ENCODE measurements at places on chromosomes 1 and 21.
A peak's percentile ranks its signal among the peaks of the same experiment; 100 is the strongest.

DNA sequence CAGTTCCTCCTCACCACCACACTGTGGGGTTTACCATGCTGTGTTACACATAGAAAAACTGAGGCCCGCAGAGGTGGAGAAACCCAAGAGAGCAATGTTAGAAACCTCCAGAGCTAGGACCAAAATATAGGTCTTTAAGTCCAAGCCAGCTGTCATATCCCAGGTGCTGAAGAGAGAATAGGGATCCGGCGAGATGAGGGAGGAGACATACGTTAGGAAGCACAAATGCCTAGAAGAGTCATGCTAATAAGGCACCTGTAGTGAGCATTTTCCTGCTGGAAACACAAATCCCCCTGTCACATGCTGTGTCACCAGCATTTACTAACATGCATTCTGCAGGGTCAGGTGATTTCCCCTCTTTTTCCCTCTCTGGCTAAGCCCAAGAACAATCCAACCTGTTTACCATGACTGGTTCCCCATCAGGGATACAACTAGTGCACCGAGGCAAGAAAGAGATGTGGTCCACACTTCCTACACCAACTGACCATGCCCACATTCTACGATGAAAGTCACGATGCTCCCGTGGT is 168.6 kb upstream of the CAMK1G start:
- DNase-seq = no peak

- DNase-seq = no peak
Measured at GRCh38 chr21:44658913-44659595, 1.3 kb downstream of the KRTAP12-3 start.

GRCh38 chr21:46009951-46010705 is 28.6 kb downstream of the COL6A1 start:
- no peak for DNase-seq

DNA sequence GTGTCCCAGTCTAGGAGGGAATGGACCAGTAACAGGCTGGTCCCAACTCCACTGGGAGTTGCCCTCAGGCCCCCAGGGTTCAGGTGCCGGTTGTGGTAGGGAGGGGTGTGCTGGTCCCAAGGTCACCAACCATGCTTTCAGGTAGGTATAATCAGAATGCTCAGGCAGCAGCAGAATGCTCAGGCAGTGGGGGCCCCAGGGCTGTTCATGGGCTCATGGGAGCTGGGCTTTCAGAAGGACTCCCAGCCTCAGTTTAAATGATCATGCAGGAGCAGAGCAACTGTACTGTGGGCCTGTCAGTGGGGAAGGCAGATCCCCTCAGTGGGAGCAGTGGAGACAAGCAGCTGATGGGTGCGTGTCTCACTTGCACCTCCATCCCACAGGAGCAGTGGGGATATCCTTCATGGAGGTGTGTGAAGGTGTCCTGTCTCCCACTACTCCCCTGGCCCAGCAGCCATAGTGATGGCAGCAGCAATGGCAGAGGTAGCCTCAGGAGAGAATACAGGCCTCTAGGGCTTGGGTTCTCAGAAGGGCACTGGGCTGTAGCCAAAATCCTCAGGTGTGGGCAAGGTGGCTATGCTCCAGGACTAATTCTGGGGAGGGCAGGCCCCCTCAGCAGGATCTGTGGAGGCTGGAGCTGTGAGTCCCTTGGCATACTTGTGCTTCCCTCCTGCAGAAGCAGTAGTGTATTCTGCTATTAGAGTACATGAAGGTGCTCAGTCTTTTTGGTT is 917.3 kb upstream of the B3GALT2 start:
- DNase-seq = no peak

GRCh38 chr1:215228193-215228592 is 145.7 kb downstream of the KCNK2 start:
- no peak for DNase-seq

GRCh38 chr1:214404571-214405213 is 123.7 kb downstream of the SMYD2 start:
- no peak for DNase-seq

DNA sequence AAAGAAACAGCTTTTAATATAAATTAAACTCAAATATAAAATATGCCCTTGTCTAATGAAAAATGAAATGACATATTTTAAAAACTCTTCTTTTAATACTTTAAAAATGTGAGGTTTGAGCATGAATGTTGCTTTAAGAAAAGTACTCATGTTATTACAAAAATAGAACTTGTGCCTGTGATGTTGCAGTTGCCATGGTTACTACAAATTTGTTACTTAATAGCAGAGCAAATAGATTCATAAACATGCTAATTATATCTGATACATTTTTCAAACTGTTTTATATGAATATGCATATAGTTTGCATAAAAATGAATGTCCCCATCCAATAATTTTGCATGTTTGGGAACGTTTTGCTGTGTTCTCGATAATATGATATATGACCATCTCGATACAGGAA is 152.3 kb upstream of the DPYD start:
- no peak for DNase-seq

- no peak for DNase-seq
Measured at GRCh38 chr1:118118469-118118868, 66.6 kb downstream of the SPAG17 start.

- peak; percentile 83 for DNase-seq
Measured at GRCh38 chr1:109499661-109500536, 6.0 kb downstream of the CYB561D1 start.

GRCh38 chr1:152796421-152796820 is at the start of gene LCE1D:
Gene LCE1D, plus strand, starts transcription at chr1:152796721. Its CDS starts 1,074 bp downstream, at chr1:152797795.
- DNase-seq = no peak

DNA sequence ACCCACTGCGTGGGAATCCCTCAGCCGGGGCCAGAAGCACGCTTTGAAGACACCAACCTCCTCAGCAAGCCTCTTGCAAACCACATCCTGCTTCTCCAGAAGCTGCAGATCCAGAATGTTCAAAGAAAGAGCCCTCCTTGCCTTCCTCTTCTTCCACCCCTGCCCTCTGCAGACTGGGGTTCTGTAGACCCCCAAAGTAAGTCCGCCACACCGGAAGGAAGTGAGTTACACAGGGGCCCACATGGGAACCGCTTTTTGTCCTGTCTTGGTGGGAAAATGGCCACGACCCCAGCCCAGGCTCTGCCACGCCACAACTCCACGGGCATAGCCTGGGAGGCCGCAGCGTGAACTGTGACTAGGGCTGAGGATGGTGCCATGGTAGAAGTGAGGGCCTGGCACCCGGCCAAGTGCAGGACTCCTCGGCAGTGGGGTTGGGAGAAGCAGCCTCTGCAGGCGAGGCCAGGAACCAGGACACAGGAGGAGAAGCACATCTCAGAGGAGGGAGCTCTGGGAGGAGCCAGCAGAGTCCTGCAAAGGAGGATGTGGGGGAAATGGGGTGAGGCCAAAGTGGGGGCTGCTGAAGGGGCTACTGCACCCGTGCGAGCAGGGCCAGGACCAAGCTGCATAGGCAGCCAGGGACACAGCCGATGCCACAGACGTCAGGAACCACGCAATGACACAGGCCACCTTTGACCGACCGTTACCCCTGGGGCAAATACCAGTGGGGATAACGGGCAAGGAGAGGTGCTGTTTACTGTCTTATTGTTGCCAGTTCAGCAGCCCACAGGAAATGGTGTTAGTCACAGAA is 30.9 kb downstream of the PDE9A start:
- no peak for DNase-seq

DNA sequence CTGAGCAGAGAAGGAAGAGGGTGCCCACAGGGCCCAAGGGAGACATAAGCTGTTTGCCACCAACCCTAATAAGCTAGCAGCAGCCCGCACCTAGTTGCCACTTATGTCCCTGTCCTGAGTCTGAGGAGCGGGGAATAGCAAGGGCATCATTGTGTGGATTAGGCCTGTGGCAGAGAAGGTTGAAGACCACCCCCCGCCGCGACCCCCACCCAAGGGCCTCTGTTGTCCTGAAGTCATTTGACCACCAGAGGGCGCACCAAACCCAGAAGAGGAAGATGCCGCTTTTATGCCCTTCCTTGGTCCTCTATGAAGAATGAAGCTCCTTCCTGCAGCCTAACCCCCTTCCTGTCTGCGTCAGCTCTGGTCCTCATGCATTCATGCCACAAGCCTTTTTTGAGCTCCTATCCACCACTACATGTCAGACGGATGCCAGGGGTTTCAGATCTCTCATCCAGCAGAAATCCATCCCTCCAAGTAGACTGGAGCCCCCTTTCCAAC is 16.6 kb downstream of the RHBG start:
- peak; percentile 75 for DNase-seq

DNA sequence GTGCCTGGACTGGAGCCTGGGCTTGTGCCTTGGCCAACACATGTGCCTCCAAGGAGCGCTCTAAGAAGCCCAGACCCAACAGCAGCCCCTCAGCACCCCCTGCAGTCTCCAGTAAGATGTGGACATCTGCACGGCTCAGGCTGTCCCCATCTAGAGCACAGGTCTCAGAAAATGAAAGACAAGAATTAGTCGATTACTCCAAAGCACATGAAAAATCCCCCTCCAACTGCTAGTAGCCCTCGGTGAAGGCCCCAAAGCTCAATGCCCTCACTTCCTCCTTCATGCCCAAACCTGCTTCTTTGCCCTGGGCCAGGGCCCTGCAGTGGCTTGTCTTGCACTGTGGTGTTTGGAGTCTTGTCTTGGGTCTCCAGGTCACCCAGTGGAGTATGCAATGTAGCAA is 21.9 kb upstream of the ERO1B start:
- no peak for DNase-seq

GRCh38 chr1:181086926-181087325 is 1.6 kb upstream of the IER5 start:
- no peak for DNase-seq

All from SJCRH30 (cell line).